ENCODE measurements at places on chromosomes 2 and 18.

DNA sequence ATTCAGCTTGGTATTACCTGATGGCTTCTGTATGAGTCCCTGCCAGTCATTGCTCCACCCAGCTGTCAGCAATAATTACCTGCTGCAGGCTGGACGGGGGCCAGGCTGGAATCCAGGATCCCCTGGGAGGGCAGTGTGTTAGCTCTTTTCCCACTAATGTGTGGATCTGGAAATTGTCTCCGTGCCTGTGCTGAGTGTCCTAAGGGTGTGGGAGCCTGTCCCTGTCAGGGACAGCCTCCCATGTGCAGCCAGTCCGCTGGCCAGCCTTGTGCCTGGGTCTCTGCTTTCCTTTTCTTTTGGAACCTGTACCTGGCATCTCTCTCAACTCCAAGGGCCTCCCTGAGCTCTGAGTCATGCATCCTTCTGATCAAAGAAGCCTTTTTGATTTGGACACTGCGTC lies 107.2 kb upstream of the SPRED2 start:
- DNase-seq: no peak

- DNase-seq: no peak
Measured at GRCh38 chr2:109494351-109494750, 119.4 kb downstream of the SEPTIN10 start.

- DNase-seq: no peak
Measured at GRCh38 chr2:98901702-98902101, 34.3 kb downstream of the CRACDL start.

- peak; percentile 51 for DNase-seq
Measured at GRCh38 chr18:69948919-69949537, 1.4 kb upstream of the CD226 start.

- no peak for DNase-seq
Measured at GRCh38 chr2:174350593-174351181, 15.9 kb downstream of the SP9 start.

DNA sequence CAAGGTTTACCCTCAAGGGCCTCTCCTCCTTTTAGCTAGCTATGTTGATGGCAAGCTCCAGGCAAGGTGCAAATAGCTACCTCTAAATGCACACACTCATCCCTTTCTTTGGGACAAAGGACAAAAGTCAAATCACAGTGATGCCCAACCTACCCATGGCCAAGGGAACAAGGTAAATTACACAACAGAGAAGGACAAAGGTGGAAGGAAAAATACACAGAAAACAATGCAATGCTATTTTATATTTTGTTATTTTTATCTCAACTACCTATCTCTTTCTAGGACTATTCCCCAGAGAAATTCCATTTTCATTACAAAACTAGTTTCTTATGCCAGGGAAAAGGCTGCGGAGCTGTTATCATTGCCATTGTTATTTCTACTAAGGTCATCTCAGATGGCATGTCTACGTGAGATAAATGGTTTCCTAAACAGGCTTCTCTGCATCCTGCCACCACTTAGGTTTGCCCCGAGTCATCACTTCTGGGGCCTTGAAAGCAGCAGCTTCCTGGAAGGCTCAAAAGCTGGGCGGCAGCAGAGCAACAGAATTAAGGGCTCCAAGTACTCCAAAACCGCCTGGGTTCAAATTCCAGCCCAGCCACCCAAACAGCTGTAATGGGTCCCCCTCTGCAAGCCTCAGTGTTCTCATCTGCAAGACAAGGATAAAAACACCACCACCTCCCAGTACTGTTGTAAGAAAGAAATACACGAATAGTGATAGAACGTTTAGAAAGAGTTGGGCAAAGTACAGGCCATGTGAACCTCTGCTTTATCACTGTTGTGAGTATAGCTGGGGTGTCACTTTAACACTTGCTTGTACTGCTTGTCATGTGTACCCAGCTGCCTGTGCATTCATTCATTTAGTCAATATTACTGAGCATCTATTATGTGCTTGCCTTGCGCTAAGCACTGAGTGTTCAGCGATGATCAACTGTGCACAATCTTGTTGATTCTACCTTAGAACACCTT lies 20.9 kb downstream of the BCL2 start:
- DNase-seq: peak; percentile 46

DNA sequence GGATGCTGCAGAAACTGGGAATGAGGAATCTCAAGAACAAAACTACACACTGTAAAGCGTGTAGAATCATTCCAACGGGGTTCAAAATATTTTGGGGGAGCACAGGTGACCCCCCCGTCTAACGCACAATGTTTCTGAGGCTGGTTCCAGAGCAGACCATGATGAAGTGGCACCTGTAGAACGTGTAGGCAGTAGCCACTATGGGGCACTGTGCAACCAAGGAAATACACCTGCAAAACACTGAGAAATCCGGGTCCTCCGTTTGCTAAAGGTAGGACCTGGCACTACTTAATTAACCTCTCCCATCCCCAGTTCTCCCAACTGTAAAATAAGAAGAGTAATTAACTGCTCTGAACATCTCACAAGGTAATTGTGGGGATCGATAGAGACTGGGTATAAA lies 22.6 kb downstream of the ST6GAL2 start:
- DNase-seq: no peak

GRCh38 chr2:48227617-48228344 lies 302.2 kb upstream of the STON1 start:
- DNase-seq: no peak

- no peak for DNase-seq
Measured at GRCh38 chr2:159246325-159246988, 40.0 kb downstream of the WDSUB1 start.

- no peak for DNase-seq
Measured at GRCh38 chr2:159755788-159756187, 42.2 kb downstream of the CD302 start.

DNA sequence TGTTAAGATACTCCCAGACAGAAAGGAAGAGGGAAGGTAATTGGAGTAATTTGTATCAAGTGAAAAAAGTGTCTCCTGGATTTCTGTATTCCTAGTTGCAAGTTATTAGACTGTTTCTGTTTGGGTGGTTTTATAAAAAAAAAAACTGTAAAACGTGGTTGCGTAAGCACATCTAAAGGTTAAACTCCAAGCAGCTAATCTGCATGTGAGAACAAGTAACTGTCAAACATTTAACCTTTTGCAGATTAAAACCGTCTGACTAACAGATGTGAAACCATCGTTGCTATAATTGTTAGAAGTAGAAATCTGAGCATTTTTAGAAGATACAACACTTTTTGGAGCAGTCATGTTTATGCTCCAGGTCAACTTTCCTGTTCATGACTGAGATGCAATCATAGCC lies 72.3 kb downstream of the AFF3 start:
- no peak for DNase-seq

DNA sequence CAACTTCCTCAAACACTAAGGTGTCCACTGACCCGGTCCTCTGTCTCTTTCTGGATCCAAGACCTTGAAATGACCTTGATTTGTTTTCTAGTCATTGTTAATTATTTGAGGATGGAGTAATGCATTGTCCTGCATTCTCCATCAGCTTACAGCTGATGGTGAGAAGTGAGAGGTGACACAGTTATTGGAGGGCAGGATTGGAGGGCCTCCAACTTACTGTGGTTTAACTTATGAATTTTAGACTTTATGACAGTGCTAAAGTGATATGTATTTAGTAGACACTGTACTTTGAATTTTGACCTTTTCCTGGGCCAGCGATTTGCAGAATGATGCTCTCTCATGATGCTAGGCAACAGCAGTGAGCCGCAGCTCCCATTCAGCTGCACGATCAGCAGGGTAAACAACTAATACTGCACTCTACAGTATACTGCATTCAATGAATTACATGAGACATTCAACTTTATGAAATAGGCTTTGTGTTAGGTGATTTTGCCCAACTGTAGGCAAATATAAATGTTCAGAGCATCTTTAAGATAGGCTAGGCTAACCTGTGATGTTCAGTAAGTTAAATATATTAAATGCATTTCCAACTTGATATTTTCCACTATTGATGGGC lies 200.0 kb upstream of the MEX3C start:
- no peak for DNase-seq

GRCh38 chr2:235621736-235622135 lies 127.9 kb downstream of the AGAP1 start:
- DNase-seq: no peak

DNA sequence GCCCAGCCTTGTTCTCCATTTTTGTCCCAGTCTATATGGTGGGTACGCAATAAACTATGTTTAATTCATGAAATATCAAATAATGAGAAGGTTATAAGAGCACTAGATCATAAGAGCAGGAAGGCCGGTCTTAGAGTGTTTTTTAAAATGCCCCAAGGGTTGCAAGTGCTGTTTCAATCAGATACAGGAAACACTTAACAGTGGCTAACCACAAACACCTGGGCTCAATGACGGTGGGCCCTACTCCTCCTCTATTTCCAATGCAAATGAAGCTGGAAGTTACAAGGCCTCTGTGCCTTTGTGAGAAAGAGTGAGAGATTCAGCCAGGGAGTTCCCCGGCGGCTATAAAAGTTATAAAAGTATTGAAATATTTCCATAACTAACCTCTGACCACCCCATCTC lies 18.9 kb upstream of the WDR33 start:
- peak; percentile 71 for DNase-seq

DNA sequence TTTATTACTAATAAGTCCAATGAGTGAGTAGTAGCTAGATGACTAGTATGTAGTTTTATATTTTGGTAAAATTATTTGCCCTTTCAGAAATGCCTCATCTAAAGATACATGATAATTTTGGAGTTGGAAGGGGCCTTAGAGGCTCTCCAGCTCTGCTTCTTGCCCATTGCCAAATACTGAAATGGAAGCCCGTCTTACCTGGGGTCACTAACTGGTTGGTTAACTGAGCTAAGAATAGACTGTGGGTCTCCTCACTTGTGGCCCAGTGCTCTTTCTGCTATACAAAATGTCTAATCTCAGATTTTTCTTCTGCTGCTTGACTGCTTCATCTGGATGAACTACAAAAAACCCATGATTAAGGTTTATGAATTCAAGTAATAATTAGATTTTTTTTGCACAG lies 67.1 kb downstream of the CLIP4 start:
- DNase-seq: no peak

GRCh38 chr2:8379549-8379948 lies 302.3 kb upstream of the ID2 start:
- no peak for DNase-seq

GRCh38 chr2:225002656-225003045 lies 39.6 kb downstream of the DOCK10 start:
- peak; percentile 39 for DNase-seq

GRCh38 chr2:8833853-8834252 lies 3.6 kb downstream of the KIDINS220 start:
- DNase-seq: no peak

GRCh38 chr2:222290401-222290735 lies 8.4 kb downstream of the PAX3 start:
- DNase-seq: no peak

DNA sequence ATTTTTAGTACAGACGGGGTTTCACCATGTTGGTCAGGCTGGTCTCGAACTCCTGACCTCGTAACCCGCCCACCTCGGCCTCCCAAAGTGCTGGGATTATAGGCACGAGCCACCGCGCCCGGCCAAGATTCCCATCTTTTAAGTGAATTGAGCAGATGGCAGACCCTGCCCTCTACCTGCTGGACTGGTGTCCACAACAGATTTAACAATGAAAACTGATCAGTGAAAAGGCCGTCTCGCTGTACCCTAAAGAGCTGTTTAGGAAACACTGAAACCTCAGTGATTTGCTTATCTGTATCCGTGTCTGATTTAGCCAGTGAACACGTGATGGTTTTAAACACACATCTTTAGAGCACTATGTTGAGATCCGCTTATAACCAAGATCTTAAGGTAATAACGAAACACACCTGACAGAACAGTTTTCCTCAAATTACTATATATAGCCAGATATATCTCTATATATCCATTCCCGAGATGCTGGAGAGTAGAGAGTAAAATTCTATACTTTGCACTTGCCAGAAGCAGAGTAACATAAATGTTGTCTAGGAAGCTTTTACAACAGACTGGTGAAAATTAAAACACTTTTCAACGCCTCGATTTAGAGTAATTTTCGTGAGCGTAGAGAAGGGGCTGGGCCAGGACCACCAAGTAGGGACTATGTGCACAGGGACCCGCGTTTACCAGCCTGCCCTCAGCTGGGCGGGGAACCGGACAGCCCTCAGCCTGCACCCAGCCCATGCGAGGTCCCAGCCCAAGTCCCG lies 594 bp downstream of the FAM161A start:
- DNase-seq: peak; percentile 4

DNA sequence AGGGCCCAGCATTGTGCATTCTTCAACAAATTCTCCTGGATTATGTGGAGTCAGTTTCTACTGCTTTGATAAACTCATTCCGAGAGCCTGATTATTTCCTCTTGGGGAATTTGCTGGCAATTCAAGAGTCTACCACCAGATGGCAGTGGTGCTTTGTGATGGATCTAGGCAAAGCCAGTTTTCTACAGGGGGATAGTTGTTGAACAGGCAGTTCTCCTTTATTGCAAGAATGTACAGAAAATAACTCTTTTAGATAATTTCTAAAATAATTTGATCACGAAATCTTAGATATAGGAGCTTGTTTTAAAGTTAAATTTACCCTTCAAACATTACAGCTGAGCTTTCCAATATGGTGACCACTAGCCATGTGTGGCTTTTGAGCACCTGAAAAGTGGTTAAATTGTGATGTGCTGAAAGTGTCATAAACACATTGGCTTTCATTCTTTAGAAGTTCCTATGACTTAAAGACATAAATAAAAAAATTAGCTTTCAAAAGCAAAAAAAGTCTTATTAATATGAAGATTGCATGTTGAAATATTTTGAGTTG lies 66.7 kb upstream of the HAAO start:
- peak; percentile 62 for DNase-seq

- DNase-seq: no peak
Measured at GRCh38 chr2:164110515-164110914, 374.7 kb upstream of the FIGN start.

GRCh38 chr2:174608866-174609214 lies 11.2 kb upstream of the WIPF1 start:
- DNase-seq: no peak

- no peak for DNase-seq
Measured at GRCh38 chr2:151777487-151777886, 43.2 kb upstream of the NEB start.

DNA sequence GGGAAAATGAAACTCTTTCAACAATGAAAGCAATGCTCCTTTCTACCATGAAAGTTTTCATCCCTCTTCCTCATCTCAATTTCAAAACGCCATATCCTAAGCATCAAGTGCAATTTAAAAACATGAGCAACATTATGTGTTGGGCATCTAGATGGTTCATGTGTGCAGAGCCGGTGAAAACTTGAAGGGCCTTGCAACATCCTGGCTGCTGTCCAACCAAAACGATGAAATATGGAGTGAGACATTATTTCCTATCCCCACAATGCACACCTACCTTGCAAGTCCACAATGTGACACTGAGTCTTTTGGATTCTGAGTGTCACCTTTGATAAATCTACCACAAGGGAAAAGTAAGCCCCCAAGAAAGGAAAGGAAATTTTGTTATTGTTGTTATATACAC lies 110.0 kb downstream of the NCKAP5 start:
- no peak for DNase-seq

GRCh38 chr2:43323857-43324256 lies 97.5 kb upstream of the ZFP36L2 start:
- DNase-seq: no peak

DNA sequence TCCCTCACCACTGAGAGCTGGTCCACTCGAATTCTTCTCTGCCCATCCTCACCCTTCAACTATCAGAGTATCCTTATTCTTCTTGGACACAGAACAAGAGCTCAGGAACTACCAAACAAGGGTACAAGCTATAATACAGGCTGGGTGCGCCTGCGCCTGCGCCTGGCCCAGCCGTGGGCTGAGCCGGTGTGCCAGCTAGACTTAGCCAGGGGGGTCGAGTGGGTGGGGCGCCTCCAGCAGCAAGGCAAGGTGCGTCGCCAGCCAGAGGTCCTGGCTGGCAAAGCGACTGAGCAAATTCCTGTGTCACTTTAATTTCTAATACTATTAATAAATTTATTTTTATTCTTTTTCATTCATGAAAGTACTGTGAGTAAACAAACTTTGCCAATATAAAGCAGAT lies 1072.6 kb upstream of the PIK3C3 start:
- DNase-seq: no peak
